AG09319 (cell line): ENCODE measurements at places on chromosomes 12 and 14.

- DNase-seq: no peak
These were observed 9.8 kb upstream of the EML5 start for GRCh38 chr14:88802596-88802995.

- no peak for DNase-seq
These were observed 30.9 kb upstream of the LUM start for GRCh38 chr12:91142221-91142631.

GRCh38 chr12:127192391-127192790 lies 1074.6 kb upstream of the TMEM132C start:
- no peak for DNase-seq

DNA sequence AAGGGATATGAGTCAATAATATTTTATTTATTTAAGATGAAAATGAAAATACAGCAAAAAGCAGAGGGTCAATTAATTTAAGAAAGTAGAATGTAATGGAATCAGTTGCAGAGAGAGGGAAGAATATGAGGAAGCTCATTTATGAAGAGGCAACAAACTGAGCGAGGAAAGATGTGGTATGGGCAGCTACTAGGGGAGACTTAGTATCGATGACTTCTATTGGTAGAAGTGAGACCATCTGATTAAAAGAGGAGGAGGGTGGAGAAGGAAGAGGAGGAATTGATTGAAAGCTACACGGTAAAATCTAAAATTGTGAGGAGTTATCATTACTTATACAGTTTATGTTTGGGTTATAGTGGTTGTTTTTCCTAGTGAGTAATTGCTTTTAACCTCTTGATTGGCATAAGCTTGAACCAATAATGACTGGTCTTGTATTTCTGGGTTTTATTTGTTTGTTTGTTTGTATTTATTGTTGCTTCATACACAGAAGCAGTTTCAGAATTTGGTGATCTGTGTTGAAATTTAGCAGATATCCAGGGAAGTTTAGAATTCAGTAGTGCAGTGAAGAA lies 121.0 kb downstream of the LRRIQ1 start:
- DNase-seq: no peak

DNA sequence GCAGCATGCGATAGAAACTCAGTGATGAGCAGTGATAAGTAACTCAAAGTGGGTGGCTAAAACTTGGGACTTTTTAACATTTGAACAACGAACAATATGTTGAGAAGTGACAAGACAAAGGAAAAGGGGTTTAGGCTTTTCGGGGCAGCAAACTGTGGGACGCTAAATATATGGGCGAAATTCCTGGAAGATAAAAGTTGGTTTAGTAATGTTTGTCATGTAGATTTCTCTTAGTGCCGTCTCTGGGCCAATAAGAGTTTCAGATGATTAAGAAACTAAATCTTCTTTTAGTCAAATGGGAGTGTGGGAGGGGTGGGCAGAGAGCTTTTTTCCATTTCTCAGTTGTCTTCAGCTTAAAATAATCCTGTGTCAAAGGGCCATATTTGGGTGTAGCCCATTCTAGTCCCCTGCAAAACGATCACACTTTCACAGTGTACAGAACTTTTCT lies 41.7 kb upstream of the FUT8 start:
- DNase-seq: no peak

DNA sequence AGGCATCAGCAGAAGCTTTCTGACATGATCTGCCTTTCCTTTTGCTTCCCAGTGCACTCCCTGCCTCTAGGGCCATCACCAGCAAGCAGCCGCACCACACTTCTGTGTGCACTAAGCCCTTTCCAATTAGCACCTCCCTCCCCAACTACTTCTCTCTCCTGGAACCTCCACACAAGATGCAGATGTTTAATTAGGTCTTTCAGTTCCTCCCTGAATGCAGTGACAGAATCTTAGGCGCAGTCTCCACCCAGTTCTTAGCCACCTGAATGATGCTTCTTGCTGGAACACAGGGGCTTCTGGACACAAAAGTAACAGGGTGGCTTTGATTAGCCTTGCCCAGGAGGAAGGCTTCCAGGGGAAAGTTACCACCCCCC lies 32.9 kb downstream of the NIN start:
- no peak for DNase-seq
